Stimulated activated CD8-positive, alpha-beta memory T cell treated with anti-CD3 and anti-CD28 coated beads, Interleukin-12 subunit alpha, Interleukin-12 subunit beta, amount 100 ng/mL, for 1 hour (primary cell): ENCODE measurements at places on chromosomes 1 and 21.

GRCh38 chr1:172180501-172181285, 239.8 kb upstream of the C1orf105 start:
- no peak for DNase-seq

DNA sequence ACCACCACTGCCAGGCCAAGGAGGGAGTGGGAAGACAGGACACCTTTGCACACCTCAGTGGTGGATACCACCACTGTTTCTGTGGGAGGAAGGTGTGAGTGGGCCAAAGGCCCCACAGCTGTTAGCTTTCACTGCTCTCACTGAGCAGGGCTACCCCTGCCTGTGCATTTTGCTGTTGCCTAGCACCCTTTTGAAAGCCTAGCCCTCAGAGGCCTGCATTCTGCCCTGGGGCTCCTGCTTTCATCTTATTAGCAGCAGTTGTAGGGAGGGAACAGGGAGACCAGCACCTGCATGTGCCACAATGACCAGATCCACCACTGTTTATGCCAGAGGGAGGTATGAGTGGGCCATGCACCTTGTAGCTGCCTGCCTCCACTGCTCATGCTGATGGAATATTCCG, 110.9 kb upstream of the C21orf91 start:
- DNase-seq = no peak

DNA sequence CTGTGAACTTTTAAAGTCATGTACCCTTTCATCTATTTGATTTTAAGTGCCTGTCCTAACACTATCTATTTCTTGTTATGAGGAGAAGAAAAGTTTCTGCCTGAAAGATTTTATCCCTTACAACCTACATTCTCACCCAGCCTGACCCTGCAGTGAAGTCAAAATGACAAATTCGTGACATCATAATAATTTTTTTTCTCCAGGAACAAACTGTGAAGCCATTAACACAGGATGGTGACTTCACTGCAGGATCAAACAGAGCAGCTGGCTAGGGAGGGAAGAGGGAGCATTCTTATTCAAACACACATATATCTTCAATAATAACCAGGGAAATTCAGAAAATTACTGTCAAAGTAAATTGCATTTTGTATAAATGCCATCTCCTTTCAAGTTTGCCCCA, 147.8 kb upstream of the PRMT6 start:
- DNase-seq = no peak

- no peak for DNase-seq
Measured at GRCh38 chr1:204725821-204726448, 40.4 kb upstream of the LRRN2 start.

DNA sequence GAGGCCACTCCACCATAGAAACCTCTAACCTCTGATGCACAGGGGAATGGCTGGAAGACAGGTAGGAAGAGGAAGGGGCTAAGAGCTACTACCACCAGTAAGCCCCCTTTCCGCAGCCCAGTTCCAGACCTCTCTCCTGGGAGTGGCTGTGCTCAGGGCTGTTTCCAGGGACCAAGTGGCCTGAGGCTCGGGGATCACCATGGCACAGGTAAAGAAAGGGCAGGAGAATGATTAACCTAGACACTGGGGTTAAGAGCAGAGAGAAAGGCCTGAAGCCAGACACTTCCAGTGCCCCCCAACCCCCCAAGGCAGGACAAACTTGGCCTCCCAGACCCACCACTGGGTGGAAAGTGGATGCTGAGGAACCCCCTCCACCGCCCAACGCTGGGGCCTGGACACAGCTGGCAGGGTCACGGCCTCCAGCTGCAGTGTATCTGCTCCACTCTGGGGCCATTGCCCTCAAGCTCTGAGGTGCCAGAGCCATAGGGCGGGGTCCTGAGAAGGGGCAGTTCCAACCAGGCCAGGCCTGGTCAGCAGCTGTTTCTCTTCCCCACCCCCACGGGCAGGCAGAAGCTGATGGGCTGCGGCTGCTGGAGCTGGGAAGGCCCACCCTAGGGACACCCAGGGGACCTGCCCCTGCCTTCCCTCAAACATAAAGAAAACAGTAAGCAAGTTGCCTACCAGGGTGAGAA, 2.6 kb downstream of the TAGLN2 start:
- no peak for DNase-seq

- peak; percentile 40 for DNase-seq
Measured at GRCh38 chr1:47192458-47193384, 2.9 kb upstream of the PDZK1IP1 start.

- DNase-seq = no peak
Measured at GRCh38 chr1:158951956-158952355, 20.6 kb downstream of the PYHIN1 start.

GRCh38 chr1:59641836-59642235, 172.9 kb upstream of the HOOK1 start:
- no peak for DNase-seq

GRCh38 chr1:227191607-227192006, 126.7 kb downstream of the CDC42BPA start:
- no peak for DNase-seq
